ENCODE measurements at places on chromosomes 7 and 10. TPM values are rescaled to one million over a fixed set of nuclear protein-coding genes. Genes with fewer than 3 reads are reported as not detected.

DNA sequence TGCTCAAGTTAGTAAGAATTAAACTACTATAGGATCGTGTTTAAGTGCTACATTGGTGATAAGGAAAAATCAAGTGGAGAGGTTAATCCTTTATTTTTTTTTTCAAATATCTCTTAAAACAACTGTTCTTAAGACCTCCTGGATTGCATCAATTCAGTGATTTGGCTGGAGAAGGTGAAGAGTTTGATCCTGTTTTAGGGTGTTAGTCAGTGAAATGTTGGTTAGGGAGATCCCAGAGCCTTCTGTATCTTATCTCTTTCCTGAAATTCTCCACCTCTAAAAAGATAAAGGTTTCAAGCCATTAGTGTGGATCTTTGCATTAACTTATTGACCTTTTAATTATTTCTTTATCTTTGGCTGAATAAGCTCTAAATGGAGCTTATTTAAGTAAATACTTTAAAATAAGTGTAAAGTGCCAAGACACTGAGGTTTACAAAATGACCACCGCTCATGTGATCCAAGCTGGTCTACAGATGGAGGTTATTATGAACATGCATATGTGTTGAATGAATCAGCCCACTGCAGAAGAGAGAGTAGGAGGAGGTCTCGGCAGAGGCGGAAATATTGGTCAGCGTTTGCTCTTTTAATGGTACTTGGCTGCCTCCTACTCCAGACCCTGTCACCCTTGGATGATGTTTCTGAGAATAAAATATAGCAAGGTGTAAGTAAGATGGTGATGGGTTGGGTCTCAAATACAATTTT, 51.8 kb upstream of the BMPER start:
- H3K4me1 ChIP-seq = no peaks in the 10 kb centered on the region
- no peak overlapping the region for H3K27ac ChIP-seq
- no peak for DNase-seq
- peaks cover 12% of the 10 kb centered on the region for H3K27me3 ChIP-seq
- no peak overlapping the region for H3K4me3 ChIP-seq

DNA sequence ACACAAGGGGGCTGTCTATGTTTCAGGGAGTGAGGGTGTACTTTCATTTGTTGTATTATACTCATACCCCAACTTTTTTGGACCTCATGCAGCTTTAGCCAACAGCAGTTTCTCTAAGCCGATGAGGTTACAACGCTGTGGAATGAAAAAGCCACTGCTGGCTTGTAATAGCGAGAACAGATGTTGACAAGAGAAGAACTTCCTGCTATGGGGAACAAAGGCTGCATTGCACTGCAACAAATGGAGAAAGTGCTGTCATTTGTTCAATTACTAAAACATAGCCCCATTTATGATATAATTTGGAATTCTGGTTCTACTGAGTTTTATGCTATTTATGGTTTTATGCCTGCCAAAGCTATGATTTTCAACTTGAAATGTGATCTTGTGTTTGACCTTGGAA, 104.2 kb upstream of the TMEM72 start:
- H3K27ac ChIP-seq = no peak overlapping the region
- no peaks in the 10 kb centered on the region for H3K4me1 ChIP-seq
- DNase-seq = no peak

GRCh38 chr10:72980348-72980747, 25.7 kb upstream of the PLA2G12B start:
- no peak for DNase-seq
- peaks cover 13% of the 10 kb centered on the region for H3K36me3 ChIP-seq
- H3K4me1 ChIP-seq = no peaks in the 10 kb centered on the region
- peaks cover 25% of the 10 kb centered on the region for H3K27me3 ChIP-seq
- H3K27ac ChIP-seq = no peak overlapping the region
- H3K4me3 ChIP-seq = no peak overlapping the region

DNA sequence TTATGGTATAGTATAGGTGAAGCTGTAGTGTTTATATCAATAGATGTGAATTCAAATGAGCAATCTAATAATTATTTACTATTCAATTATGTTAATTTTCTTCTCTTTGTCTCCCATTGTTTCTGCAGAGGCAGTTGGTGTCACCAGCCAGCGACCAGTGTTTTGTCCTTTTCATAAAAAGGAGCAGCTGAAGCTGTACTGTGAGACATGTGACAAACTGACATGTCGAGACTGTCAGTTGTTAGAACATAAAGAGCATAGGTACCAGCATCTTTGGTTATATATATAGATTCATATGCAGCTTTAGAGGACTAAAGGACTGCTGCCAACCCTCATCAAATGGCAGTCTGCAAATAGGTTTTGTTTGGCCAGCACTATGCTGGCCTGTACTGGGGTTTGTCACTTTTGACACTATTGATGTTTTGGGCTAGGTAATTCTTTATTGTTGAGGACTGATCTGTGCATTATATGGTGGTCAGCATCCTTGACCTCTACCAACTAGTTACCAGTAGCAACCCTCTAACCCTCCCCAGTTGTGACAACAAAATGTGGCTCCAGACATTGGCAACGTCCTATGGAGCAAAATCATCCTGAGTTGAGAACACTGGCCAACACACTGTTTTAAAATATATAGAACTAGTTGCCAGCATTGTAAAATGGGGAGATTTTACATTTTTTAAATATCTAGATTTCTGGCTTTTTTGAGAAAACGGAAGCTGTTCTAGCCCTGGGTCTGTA, 59.2 kb downstream of the TRIM24 start:
- no peak overlapping the region for H3K27ac ChIP-seq
- no peak overlapping the region for H3K4me3 ChIP-seq
- H3K27me3 ChIP-seq = no peaks in the 10 kb centered on the region

The SEMA3E gene
- not detected for total RNA-seq

GRCh38 chr10:28593811-28594210, 60.9 kb downstream of the WAC start:
- peak overlapping the region; percentile 61 for H3K4me3 ChIP-seq
- H3K27me3 ChIP-seq = no peaks in the 10 kb centered on the region
- no peak for DNase-seq
- no peak overlapping the region for H3K27ac ChIP-seq
- H3K36me3 ChIP-seq = peaks cover 69% of the 10 kb centered on the region
